ENCODE measurements at places on chromosomes 1 and 21.

DNA sequence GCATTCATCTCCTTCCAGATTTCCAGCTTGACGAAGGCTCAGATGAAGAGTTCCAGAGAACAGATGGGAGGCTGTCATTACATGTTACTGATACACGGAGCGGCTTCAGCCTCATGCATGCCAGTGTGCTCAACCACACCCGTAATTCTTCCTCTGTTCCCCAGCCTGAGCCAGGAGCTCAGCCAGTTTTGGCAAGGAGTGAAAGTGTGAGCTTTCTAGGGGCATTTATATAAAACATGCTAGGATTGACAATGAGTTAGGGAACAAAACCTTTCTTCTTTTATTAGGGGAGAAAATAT, 290.4 kb upstream of the PLXNA2 start:
- DNase-seq, result no peak

DNA sequence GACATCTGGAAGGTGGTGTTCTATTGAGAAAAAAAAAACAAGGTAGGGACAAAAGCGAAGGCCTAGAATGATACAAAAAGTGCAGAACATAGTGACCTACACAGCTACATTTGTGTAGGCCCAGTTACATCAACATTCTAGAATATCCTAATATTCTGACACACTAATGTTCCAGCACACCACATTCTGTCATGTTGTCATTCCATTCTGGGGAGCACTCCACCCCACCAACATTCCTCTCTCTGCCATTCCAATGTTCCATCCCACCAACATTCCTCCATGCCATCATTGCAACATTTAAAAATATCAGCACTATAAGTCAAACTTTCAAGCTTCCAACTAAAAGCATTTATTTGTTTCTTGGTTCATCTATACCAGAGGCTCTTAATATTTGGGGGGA, 28.5 kb downstream of the COA7 start:
- peak; percentile 82 for DNase-seq

DNA sequence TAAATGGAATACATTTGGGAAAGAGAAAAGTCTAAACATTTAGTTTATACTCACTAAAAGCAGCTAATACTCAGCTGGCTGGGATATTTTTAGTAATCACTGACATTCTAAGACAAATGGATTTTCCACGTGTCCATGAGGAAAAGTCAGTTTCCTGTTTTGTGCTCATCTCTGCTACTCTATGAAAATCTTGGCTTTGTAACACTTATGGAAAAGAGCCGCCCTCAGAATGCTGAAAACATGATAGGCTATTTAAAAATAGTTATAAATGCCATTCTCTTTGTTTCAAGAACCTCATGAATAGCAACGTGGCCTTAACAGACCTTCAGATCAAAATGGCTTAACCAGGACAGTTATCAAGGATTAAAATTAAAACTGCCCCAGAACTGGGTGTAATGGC, 29.9 kb downstream of the MRAP start:
- peak; percentile 77 for DNase-seq

- DNase-seq, result no peak
These were observed 41.8 kb upstream of the CD55 start for GRCh38 chr1:207279652-207280051.

GRCh38 chr1:93666613-93667384, 14.8 kb downstream of the BCAR3 start:
- peak; percentile 55 for DNase-seq

DNA sequence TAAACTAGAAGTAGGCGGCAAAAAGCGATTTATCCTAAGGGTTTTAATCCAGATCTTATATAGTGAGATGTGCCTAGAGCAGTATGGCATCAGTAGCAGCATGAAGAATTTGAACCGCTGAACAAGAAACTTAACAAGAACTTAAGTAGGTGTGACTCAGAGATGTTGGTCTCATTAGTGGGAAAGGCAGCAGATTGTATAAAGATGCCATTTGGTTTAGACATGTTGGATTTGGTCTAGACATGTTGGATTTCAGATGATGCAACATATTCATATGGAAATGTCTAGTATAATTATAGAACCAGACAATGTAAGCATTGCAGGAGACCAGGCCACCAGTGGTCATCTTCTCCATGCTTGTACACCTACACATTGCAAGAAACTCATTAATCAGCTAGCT, 42.1 kb upstream of the ZP4 start:
- peak; percentile 54 for DNase-seq

- DNase-seq, result peak; percentile 60
These were observed 541 bp downstream of the USP48 start for GRCh38 chr1:21782349-21782867.

DNA sequence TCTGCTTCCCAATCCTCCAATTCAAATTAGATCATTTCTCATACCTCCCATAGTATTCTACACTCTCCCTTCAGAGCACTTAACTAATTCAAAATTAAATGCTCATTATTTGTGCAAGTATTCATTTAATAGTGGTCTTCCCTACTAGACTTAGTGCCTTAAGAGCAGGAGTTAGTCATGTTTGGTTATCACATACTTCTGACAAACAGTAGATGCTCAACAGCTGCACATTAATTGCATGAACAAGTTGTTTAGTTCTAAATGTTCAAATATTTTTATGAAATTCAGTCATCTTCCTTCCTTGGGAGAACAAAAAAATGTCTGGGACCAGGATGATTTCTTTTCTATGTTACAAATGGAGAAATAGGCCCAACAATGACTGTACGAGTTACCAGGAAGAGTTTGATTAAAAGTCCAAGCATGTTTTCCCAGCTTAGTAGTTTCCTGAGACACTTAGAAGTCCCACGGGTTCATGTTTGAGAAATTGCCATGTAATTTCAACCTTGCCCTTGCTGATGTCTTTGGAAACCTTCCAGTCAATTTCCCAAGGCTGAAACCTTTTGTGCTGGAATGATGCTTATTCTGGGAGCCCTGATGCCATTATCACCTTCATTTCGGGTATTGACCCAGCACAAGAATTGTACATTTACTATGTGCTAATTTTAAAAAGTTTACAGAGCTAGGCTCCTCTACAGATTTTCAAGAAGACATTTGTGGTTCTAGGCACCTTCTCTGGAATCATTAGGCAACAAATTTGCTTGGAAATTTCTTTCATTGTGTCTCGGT, 437.9 kb upstream of the PLXNA2 start:
- peak; percentile 8 for DNase-seq

DNA sequence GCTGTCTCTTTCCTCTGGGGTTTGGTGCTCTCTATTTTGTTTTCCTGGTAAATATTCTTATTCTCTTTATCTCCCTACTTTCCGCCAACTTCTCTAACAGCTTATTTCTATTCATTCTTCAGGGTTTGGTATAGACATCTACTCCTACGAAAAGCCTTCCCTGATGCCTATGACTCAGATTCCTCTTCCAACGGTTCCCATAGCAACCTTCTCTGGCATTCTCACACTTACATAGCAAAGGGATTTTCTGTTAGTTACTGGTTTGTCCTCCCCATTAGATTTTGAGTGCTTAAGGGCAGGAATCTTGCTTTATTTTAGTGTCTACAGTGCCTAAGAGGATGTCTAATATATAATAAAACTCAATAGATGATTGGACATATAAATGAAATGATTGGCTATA, 407.6 kb upstream of the DEPDC1 start:
- DNase-seq, result no peak

GRCh38 chr1:113247355-113247754, 143.0 kb upstream of the MAGI3 start:
- no peak for DNase-seq

DNA sequence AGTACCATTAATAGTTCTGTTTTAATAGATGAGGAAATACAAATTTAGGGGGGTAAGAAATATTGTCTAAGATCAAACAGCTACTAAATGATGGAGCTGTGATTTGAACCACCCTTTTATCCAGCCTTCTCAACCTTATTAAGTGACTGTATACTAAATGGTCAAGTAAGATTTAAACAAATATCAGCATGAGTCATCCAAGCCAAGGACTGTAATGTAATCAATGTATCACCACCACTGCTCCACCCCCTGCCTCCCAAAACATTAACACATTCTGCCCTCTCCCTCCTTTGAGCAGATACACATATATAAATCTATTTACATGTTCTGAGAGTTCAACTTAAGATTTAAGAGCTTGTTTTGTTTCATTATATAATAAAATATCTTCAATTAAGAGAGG, 58.9 kb downstream of the LRRC40 start:
- DNase-seq, result peak; percentile 31

GRCh38 chr1:4637616-4638344, 16.6 kb upstream of the AJAP1 start:
- no peak for DNase-seq

- DNase-seq, result no peak
These were observed 19.9 kb downstream of the DHCR24 start for GRCh38 chr1:54866801-54867716.

DNA sequence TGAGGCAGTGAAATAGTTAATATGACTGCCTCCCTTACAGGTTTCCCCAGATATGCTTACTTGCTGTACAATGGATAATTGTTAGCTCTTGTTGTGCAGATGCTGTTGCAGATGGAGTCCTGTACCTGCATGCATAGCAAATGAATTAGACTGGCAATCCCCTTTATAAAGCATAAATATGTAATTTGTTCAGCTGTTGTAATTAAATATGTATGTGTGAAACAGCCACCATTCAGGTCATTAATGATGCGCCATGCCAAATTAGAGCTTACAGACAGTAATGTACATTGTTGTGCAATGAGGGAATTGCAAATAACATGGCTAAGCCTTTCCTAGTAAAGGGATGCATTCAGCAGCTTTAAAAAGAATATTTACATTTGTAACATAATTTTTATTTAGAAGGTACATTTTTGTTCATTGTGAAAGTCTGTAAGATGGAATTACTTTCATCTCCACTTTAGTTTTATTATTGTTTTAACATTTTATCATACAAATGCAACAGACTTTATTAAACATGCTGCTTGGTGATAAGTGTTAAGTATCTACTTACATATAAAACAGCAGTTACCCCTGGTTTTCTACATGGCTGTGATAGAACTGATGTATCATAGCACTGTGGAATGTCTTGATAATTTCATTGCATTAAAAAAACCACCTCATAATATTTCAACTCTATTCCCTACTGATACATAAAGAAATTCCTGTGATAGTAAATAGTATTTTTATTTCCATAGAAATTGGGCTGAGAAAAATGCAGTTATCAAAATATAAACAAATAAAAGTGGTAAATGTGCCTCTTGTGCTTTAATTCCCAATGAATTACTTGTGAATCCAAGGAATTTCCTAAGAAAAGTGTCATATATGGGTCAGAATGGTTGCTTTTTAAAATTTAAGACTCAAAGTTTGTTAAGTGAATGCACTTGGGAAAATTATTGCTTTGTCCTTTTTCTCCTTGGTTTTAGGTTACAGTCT, 99.0 kb downstream of the NFIA start:
- DNase-seq, result peak; percentile 26

DNA sequence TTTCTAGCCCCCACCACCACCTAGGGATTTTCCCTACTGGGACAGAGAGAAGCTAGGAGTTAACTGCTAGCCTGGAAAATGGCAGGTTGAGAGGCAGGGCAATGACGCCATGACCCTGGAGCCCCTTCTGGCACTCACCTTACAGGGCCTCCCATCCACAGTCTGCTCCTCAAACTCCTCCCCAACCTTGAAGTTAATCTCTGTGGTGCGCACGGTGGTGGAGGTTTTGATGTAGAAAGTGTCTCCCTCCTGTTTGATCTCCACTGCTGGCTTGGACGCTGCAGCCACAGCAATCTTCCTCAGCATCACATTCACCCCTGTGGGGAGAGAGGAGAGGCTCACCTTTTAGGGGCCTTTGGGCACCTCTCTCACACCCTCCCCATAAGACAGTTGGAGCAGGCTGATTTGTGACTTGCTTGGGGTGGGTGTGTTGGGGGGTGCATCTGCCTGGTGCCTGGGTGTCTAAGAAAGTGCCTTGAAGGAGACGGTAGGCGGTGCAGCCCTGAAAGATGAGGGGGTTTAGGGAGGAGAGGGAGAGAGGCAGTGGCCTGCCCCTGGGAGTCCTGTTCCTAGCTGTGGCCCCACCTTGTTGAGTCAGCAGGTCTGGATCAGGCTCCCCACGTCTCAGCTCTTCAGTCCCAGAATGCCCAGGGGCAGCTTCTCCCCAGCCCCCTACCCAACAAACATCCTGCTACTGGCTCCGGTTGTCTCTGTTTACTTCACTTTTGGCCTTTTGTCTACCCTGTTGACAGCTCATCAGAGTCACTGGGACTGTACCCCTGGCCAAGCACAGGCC, 4.4 kb downstream of the CRABP2 start:
- no peak for DNase-seq

DNA sequence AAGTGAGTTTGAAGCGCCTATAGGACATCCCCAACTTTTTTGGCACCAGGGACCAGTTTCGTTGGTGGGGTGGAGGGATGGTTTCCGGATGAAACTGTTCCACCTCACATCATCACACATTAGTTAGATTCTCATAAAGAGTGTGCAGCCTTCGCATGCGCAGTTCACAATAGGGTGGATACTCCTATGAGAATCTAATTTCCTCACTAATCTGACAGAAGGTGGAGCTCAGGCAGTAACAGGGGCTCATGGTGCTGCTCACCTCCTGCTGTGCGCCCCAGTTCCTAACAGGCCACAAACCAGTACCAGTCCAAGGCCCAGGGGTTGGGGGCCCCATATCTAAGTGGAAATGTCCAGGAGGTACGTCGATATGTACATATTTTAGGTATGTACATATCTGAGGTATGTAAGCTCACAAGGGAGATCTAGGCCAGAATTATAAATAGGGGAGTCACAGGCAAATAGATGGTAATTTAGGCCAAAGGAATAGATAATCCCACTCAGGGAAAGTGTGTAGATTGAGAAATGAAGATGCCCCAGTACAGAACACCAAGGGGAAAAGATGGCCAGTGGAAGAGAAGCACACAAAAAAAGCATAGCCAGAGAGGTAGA, 27.5 kb upstream of the RASAL2 start:
- no peak for DNase-seq

DNA sequence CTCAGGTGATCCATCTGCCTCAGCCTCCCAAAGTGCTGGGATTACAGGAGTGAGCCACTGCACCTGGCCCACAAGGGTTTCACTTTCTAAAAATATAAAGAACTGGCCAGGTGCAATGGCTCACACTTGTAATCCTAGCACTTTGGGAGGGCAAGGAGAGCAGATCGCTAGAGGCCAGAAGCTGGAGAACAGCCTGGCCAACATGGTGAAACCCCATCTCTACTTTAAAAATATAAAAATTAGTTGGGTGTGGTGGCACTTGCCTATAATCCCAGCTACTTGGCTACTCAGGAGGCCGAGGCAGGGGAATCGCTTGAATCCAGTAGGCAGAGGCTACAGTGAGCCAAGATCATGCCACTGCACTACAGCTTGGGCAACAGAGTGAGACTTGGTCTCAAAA, 25.7 kb downstream of the MRPL39 start:
- DNase-seq, result no peak

DNA sequence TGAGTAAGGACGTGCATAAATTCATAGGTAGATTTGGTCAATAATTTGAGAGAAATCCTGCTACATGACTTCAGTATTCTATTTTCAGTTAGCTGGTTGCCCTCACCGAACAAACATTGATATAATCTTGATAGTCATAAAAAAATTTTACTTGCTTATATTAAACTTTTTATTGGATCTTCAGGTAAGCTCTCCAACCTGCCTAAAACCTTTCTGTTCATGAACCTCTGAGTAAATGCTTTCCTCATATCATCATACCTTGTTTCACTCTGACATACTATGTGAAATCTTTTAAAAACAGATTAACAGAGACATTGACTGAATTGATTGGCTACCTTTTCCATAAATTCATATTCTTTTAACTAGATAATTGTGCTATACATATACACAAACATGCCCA, 299.0 kb downstream of the NCAM2 start:
- no peak for DNase-seq

- DNase-seq, result no peak
These were observed 20.8 kb downstream of the UROD start for GRCh38 chr1:45032837-45033236.

GRCh38 chr1:10614377-10615225, 139.9 kb downstream of the PEX14 start:
- DNase-seq, result no peak

GRCh38 chr1:211336161-211336560, 9.5 kb downstream of the TRAF5 start:
- DNase-seq, result no peak
